ENCODE measurements at places on chromosomes 4 and X.

GRCh38 chr4:131192318-131192717 is 1956.8 kb upstream of the PCDH10 start:
- DNase-seq, result no peak

DNA sequence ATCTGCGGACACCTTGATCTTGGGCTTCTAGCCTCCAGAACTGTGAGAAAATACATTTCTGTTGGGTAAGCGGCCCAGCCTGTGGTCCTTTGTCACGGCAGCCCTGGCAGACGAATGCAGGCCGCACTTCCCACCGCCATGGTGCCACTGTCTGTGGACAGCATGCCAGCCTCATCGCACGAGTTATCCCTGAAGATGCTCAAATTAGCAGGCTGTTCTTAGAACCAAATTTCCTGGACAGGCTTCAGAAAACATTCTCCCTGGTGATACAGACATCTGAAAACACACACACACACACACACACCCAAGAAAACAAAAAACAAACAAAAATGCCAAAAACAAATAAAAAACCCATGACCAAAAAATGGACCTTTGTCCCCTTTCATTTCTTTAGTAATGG is 343.5 kb upstream of the GATB start:
- no peak for DNase-seq

- no peak for DNase-seq
These were observed 45.4 kb upstream of the FTHL17 start for GRCh38 chrX:31117266-31117665.

GRCh38 chr4:40581254-40582140 is 48.2 kb downstream of the RBM47 start:
- no peak for DNase-seq

DNA sequence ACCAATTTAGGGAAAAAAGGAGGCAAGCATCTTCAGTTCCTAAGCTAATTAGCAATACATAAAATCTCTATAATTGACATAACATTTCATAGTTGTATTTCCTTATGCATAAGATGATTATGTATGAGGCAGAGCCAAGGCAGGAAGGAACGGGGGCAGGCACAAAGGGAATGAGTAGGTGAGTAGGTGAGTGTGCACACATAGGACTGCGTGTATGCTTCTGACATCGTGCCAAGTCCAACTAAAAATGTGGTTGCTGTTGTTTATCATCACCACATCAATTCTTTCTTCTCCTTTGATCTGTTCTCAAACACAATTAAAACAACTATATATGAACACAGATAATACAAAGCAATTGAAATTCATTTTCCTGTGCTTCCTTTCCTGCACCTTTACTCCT is 131.2 kb downstream of the UNC5C start:
- DNase-seq, result no peak

DNA sequence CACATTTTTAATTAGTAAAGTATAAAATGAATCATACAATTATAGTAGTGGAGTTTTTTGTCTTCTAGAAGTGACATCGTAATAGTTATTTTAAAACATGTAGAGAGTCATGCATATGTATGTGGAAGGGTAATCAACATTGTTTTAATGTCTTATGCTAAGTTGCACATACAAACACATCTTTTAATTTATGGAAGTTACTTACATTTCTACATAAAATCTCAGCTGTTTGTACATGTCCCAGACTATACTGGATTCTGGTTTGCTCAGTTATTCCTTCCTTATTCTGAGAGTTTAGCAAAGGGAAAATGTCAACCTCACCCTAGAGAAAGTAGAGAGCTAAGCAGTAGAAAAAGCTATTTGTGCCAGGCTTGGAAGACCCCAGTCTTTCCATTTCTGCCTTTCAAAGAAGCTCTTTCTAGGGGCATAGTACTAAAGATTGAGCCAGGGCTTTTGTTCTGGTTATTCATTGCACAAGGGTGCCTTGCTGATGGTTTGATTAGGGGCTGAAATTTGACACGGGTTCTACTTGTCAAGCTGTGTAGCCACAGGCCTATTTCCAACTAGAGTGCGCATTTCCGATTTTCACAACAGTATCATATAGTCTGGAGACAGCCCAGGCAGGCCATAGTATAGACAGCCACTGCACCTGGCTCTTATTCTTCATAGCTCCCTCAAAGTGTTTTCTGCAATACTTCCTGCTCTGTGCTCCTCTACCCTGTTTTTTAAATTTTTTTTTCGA is 106.3 kb downstream of the RPA4 start:
- DNase-seq, result no peak

GRCh38 chr4:80448056-80448455 is 112.5 kb downstream of the CFAP299 start:
- no peak for DNase-seq

DNA sequence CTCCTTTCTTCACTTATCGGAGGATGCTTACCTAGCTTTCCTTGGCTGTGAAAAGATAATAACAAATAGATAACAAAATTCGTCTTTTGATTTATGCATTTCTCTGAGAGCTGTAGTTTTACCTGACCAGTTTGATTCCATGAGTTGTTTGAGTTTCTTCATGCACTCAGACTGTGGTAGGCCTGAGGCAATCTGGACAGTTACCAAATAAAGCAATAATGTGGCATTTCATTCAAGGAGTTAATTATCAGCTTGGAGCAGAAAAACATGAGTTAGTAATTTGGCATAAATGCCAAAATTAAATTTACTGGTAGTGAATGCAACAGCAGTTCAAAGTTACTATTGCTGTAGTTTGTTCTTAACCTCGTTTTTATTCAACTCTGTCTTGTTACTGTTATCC is 53.5 kb downstream of the FABP2 start:
- no peak for DNase-seq

DNA sequence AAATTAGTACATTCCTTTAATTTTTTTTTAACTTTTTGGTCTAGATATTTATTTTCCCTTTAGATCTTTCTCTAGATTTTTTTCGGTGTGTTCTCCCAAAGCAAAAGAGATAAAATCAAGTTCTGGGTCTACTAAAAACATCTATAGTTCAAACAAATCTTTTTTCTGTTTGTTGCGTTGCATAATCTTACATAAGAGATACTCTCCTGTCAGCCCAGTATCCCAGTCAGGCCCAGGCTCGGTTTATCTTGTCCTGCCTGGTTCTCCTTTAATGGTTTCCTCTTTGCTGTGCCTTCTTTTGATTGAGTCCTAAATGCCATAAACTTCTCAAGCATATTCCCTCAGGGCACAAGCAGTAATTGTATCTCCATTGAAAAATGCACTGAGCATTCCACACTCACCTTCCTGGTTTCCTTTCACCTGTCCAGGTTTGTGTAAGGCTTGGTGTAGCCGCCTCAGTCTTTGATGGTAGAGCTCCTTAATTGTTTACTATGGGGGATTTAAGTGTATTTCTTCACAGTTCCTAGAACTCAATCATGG is 104.9 kb downstream of the TMEM131L start:
- no peak for DNase-seq

DNA sequence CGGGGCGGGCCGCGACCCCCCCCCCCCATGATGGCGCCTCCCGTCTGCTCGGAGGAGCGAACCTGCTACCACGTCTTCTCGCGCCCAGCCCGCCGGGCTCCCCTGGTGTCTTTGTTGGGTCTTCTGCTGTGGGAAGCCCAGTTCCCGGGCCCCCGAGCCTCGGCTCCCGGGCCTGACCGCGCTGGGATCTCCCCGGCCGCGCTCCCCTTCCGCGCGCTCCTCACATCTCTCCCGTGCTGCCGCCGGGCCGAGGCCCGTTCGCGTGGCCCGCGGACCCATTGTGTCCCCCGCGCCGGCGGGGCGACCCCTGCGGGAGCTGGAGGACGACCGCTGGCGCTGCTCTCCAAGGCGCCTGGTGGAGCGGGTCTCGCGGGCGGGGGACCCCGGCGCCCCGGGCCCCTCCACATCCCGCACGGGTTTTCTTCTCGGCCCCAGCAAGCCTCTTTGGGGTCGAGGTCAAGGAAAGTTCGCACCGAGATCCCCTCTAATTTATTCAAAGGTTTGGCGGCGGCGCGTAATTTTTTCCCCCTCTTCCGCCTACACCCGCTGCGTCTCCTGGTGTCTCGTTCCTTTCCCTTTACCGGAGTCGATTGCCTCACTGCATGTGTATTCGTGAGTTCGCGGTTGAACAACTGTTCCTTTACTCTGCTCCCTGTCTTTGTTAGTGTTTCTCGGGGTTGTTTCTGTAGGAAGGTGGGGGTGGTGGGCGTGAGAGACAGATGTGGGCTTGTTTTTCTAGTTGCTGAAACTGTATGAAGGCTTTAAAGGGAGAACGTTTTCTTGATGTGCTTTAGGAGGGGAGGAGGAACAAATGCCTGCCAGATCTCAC is 770 bp downstream of the SMAD1 start:
- DNase-seq, result peak; percentile 44

- no peak for DNase-seq
These were observed 818 bp downstream of the RAI2 start for GRCh38 chrX:17860179-17860780.

DNA sequence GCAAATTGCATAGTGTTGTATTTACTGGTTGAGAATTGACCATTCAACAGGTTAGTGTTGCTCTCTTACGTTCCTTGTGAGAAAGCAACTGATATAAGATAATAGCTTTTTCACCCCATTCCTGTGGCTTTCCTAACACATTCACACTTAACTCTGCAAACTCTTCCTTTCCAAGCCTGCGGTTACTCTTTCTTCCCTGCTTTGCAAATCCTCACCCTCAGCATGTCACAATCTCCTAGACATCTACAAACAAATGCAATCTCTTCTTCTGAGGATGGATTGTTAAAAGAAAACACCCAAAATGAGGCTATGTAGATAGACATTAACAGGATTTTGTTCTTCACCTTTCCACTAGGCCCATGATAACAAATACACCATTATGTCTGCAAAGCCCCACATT is 771.7 kb upstream of the PCDH7 start:
- no peak for DNase-seq

- DNase-seq, result no peak
These were observed 130.0 kb downstream of the SOWAHB start for GRCh38 chr4:76767983-76768382.

DNA sequence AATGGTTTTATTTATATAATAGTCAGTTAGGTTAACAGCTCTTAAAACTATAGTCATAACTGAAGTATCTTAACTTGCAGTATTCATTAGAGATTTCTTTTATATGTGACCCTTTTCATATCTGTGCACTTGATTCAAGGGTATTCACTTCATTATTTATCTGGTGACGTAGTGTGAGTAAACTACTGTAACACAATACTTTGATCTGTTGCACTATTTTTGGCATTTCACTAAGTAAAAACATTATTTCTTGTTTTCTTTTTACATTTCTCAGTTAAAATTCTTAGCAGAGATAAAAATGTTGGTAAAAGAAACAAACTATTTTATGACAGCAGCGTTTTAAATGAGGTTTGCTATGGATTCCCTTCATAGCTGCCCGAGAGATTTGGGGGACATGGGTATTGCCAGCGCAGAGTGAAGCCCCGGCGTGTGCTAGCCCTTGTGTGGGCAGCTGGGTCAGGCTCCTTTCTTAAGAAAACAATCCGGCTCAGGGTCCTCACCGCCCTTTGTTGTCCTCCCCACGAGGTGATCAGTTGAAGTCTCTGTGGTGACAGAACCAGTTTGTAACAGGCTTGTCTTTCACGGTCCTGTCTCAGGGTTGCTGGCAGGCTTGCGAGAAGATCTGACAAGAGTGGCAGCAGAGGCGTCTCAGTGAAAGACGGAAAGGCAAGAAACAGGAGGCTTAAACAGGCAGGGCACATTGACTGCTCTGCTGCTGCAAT is 293.4 kb downstream of the BMPR1B start:
- no peak for DNase-seq

- DNase-seq, result no peak
These were observed 25.6 kb upstream of the SPP1 start for GRCh38 chr4:87949961-87950360.

GRCh38 chrX:41529221-41529620 is 82.1 kb downstream of the NYX start:
- DNase-seq, result no peak

DNA sequence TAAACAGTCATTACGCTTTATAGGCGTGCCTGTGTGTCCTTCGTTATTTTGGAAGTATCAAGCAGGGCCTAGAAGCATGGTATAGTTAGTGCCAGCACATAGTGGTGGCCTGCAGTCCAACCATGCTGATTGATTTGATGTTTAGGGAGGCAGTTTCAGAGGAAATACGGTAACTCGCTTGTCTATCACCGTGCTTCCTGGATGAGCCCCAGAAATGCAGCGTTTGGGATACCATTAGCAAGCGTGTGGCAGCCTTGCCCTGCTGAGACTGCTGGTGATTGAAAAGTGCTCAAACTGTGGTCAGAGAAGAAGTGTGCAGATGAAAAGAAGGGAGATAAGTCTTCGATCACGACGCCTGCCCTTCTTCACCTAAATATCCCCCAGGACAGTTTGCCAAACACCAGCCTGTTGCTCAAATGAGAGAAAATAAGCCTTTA is 158.4 kb downstream of the CHIC2 start:
- no peak for DNase-seq

- DNase-seq, result no peak
These were observed 1.3 kb downstream of the PARM1 start for GRCh38 chr4:74934016-74934831.

- no peak for DNase-seq
These were observed 27.8 kb downstream of the ATP11C start for GRCh38 chrX:139905051-139905450.

DNA sequence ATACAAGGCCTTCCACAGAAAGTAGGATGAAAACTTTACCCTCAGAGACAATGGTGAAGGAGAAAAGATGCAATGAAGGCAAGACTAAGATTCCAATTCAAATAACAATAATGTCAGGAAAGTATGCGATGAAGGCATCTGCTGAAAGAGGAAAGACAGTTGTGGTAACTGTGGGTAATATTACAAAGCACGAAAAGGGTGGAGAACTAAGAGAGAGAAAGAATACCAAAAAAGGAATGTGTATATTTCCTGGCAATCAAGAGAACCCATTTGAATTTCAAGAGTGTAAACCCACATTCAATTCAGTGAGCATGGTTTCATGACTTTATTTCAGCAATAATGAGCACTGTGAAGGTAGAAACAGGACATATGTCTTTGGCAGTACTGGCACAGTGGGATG is 225.5 kb downstream of the PALLD start:
- DNase-seq, result no peak

DNA sequence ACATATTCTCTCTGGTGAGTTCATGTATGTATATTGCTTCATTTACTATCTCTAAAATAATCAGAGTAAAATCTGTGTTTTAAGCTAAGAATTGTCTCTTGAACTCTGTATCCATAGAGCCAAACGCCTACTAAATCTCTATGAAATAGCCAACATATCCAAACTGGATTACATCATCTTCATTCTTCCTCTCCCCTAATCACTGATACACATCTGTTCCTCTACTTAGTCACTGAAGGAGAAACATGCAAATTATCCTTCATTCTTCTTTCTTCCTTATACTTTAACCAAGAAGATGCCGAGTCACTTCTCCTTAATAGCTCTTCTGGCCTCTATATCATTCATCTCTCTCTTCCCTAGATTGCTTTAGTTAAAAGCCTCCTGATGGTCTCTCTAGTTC is 630.4 kb upstream of the FTHL17 start:
- DNase-seq, result no peak

GRCh38 chr4:26736621-26737020 is 124.0 kb upstream of the STIM2 start:
- no peak for DNase-seq

DNA sequence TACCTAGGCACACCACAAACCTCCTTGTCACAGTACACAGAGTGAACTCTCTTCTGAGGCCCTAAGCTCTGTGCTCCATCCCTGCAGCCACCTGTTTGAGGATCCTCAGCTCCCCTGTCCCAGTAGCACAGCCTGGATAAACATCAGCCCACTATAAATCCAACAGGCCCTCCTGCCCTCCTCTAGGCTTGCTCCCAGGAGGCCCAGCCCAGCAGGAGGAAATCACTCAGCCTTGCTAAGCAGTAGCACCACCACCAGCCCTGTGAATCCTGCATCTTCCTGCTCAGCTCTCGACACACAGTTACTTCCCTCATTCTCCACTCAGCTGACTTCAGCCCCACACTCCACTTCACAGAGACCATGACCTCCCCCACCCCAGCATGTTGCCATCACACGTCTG is 273.9 kb downstream of the BCOR start:
- no peak for DNase-seq
